ENCODE measurements at places on chromosomes 3 and 15.
A peak's percentile ranks its signal among the peaks of the same experiment; 100 is the strongest.

DNA sequence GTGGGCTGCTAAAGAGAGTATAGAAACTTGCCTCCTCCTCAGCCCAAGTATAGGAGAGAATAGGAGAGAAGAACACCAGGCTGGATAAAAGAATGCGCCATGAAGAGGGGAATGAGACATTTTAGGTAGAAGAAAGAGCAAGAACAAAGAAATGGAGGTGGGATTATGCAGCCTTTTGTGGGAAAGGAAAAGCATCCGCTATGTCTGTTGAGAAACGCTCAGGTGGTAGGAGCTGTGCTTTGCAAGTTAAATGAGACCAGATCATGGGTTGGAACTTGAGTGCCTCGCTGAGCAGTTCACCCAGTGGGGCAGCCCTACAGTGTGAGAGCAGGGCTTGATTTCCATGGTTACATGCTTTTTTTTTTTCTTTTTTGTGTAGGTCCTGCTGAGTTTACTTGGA, 11.5 kb upstream of the RTP1 start:
- no peak for ATAC-seq

DNA sequence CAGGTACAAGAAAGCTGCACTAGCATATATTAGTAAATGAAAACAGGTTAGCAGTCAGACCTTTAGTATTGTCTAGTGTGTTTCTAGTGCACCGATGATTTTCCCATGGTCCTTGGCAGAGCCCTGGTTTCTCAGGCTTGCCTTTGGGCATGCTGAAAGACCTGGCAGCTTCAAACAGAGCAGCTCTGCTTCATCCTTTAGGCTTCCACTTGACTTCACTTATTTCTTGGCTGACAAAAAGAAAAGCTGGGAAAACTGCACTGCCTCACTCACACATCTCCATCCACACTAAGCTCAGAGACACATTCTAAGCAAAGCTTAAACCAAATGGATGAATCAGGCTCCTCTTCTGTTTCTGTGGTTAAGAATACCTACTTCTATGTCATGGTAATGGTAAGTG, 374.8 kb upstream of the PDZRN3 start:
- ATAC-seq = no peak

DNA sequence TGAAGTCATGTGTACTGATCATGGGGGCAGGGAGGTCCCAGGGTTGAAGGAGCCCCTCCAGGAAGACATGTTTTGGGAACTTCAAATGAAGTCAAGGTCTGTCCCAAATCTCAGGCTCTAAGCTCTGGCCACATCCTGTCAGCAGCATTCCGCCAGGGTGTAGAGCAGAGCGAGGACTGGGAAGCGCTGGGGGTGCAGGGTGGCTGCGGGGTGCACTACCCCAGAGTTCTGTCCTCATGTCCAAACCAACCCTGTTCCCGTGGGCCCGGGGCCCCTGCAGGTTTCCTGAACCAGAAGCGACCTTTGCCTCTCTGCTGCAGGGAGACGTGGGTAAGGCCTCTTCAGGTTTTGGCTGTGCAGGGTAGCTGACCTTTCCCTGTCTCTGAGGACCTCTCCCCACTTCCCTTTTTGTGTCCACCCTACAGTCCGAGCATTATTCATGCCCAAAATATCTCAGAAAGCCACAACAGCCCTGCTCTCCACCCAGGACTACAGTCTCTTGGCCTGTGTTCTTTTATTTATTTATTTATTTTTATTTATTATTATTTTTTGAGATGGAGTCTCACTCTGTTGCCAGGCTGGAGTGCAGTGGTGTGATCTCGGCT, 26.6 kb upstream of the FLNB start:
- ATAC-seq = no peak

GRCh38 chr3:62982795-62983455, 107.7 kb upstream of the CADPS start:
- no peak for ATAC-seq

- ATAC-seq = no peak
Observed at GRCh38 chr15:95973566-95974256, 356.8 kb upstream of the NR2F2 start.

DNA sequence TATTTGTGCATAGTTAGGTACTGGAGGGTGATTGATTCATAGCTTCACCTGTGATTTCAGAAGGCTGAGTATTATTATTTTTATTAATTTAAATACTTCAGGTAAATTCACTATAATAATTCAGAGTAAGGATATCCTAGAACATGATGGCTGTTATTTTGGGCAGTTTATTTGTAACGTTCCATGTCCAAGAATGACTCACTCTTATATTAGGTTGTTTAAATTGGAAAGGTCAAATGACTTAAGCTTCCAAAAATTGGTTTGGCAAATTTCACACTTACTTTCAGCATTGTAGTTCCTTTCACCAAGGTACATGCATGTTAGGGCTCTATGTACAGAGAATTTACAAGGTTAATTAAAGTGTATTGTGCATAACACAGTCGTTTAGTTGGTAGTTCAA, 120.2 kb downstream of the EPHA3 start:
- ATAC-seq = no peak

DNA sequence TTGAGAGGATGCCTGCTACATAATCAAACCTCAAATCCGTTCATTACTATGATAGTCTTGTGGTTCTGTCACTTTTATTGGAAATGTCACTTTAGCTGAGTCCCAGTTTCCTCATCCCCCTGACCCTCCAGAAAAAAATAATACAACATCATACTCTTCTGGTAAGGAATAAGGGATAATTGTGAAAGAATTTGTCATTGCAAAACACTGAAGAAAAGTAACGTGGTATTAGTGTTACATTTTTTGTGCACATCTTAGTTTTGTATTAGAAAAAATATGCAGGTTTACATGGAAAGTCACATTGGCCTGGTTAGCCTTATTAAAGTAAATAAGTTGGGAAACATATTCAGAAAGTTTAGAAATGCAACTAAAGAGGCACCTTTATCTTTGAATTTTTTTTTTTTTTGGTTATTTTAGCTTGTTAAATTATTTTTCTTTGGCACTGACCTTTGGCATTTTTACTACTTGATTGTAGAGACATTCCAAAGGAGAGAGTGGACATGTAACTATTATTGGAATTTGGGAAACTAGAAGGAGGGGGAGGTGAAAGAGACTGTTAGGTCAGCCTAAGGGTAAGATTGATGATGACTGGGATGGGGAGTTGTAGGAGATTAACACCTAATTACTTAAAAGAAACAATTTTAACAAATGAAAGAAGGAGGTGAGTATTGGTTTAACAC, 462.2 kb upstream of the RARB start:
- ATAC-seq = no peak

- ATAC-seq = peak; percentile 52
Observed at GRCh38 chr15:35696767-35697231, 150.8 kb upstream of the DPH6 start.

DNA sequence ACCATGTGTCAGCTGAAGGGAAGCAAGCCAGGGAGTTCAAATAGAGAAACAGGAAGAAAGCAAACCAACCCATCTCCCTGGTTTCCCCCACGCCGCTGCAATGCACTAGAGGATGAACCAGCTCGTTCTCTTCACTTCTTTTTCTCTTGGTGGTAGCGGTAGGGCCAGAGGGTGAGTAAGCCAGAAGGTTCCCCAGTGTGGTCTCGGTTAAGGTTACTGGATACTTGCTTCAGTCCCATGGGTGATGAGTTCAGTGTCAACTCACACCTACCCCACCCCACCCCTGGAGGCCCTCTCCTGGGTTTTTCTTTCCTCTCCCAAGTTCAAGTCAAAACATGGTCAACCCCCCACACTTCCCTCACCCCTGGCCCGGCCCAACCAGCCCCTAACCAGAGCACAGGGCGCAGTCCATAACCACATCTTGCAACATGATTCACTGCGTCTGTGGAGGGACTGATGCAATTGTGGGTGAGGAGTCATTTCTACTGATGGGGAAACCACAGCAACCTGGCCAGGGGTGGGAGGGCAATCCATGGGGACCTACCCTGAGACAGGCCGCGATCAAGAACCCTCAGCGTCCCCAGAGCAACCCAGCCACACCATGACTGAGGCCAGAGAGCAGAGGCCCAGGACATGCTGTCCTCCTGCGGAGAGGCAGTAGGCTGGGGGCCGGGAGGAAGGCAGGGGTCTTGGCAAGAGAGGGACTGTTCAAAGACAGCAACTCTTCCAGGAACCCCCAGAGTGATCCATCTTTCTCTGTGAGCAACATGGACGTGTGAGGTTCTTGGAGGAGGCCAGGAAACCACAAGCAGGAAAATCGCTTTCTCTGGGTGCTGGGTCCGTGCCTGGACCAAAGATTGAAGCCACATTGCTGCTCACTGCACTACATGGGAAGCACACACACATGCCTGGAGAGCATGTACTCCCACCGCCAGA, 276.6 kb downstream of the UACA start:
- ATAC-seq = peak; percentile 86

- ATAC-seq = no peak
Observed at GRCh38 chr3:105430455-105430854, 63.7 kb downstream of the ALCAM start.

DNA sequence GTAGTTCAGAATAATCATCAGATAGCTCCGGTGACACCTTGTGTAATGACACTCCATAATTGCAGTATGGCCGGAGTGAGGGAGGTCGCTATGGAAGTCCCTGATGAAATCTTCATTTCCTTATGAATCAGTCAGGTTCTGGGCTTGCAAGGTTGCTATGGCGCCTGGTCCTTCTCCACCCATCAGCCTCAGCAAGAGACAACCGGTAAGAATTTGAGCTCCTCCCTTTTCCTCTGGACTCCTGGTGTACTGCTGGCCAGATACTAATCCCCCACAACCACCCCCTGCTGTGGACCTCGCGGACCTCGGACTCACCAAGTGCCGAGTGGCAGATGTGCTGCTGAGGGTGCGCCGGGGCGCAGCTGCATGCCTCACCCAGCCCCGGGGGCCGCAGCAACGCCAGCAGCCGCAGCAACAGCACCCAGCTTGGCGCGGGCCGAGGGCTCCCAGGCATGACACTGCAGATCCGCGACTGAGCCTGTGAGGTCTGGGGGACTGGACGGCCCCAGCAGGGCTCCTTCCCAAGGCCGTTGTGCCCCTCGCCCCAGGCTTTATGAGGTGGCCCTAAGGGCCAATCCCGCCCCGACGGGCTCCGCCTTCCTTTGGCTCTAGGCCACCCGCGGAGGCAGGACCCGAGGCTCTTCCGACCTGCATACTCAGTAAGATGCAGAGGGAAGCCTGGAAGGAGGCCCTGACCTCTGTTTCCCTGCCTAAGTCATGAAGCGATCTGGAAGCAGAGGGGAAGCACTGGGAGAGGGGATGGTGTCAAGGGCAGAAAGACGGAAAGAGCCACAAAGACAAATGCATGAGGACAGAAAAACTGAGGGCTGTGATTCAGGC, at the start of gene TIMP4:
TIMP4 (minus strand) TSS at position 526 of the 840 bp plus-strand sequence; CDS start at position 454, 72 bp downstream.
- no peak for ATAC-seq

DNA sequence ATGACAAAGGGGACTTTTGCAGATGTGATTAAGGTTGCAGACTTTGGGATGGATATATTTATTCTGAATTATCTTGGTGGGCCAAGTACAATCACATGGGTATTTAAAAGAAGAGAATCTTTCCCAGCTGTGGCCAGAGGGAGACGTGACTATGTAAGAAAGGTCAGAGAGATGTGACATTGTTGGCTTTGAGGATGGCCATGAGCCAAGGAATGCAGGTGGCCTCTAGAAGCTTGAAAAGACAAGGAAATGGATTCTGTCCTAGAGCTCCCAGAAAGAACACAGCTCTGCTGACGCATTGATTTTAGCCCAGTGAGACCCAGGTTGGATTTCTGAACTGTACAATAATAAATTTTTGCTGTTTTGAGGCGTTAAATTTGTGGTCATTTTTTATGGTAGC, 616.0 kb upstream of the TBL1XR1 start:
- ATAC-seq = no peak

GRCh38 chr3:68206524-68207117, 552.2 kb upstream of the SUCLG2 start:
- peak; percentile 44 for ATAC-seq

- ATAC-seq = peak; percentile 10
Observed at GRCh38 chr15:74793135-74794028, 11.5 kb downstream of the CSK start.

GRCh38 chr15:80264031-80264430, 12.0 kb upstream of the CTXND1 start:
- ATAC-seq = no peak

DNA sequence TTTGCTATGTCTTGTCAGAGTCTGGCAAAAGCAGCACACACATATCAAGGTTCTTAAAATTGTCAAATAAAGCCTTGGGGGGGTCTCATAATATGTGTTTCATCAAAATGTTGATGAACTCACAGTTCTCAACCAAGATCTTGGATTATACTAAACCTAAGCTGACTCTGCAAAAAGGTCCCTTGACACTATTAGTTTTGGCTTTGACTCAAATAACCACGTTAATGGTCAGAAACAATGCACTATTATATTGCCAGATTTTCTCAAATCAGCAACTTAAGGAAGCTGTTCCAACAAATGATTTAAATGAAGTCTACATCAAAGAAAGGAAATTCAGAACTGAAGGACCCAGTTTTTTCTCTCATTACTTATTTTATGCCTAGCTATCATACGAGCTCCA, 1063.9 kb downstream of the ROBO1 start:
- ATAC-seq = no peak

DNA sequence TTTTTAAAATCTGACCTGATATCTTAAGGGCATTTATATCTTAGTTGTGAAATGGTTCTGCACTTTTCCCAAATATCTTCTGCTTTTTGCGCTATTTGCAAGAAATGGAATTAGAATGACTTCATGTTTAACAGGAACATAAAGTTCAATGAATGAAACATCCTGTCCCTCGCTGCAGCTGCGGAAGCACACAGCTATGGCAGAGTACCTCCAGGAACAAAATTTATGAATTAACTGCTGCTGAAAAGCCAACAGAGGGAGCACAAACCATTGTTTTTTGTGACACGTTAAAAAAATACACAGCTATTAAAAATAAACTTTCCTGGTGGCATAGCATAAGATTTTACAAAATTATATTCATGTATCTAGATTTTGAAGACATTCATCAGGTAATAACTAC, 404.4 kb upstream of the MDFIC2 start:
- ATAC-seq = no peak

GRCh38 chr3:177119829-177120228, 77.5 kb downstream of the TBL1XR1 start:
- ATAC-seq = no peak

- ATAC-seq = no peak
Observed at GRCh38 chr3:16932877-16933276, 48.1 kb downstream of the PLCL2 start.

DNA sequence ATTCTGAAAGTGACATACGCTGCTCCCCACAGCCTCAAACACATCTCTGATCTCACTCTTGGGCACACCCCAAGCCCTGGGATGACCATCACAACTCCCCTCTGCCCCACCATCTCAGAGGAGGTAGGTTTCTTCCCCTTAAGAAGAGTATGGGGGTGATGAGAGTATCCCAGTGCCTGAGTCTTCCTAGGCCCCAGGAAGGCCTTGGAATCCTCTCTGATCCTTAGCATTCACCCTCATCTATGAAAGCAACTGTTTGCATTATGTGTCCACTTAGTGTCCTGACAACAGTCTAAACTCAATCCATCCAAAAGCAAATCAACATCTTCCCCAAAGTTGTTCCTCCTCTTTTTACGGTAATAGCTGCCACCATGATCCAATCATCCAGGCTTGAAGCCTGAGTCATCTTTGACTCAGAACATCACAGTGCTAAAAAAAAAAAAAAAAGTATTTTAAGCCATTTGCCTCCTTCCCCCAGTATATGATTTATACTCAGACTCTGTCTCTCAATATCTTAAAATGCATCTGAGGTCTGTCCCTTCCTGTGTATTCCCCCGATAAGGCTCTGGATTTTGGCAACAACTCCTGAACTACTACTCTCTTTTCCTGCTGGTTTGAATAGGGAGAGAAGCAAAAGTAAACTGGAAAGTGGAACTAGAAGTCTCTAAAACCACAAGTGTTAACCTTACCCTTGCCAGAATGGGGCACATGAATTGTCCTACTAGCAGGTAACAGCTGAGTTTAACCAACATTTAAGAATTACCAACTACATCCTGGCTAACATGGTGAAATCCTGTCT, 22.5 kb downstream of the POPDC2 start:
- peak; percentile 40 for ATAC-seq

GRCh38 chr3:110743202-110743601, 328.4 kb upstream of the NECTIN3 start:
- no peak for ATAC-seq
